Lung microvascular endothelial cell (primary cell): ENCODE measurements at places on chromosomes 2 and 18. TPM values are rescaled to one million over a fixed set of nuclear protein-coding genes. Genes with fewer than 3 reads are reported as not detected.

Gene PTPRM
- 29.6 and 40.1 TPM in 2 replicates for total RNA-seq

DNA sequence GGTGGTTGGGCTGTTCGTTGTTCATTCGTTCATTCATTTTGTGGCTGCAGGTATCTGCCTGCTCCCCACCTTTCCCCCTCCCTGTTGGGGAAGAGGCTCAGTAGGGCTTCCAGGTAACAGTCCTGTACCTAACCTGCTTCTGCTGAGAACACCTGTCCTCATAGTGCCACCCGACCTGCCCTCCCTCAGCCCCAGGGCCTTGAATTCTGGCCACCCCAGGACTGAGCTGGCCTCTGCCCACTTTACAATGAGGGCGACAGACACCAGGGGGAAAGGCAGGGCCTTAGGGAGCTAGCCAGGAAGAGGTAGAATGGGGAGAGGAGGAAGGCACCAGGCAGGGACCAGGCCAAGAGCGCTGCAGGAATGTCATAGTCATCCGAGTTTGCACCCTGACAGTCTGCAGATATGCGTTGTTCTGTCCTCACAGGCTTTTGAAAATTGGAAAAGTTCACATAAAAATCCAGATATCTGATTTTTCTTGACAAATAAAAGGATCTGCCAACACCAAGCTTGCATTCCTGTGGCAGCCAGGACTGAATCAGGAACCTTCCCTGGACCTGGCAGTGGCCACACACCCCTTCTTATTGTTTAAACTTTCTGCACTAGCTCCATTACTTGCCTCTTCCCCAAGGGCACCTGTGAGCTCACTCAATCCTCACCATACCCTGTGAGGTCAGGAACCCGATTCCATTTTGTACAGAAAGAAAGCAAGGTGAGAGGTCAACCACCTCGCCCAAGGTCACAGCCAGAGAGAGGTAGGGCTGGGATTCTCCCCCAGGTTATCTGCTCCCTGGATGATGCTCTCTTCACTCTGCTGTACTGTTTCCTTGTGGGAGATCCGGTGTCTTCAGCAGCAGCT is 35.3 kb upstream of the MRPL33 start:
- no peak for DNase-seq

- peak; percentile 76 for DNase-seq
Observed at GRCh38 chr18:21489119-21489750, 111.3 kb downstream of the ESCO1 start.

DNA sequence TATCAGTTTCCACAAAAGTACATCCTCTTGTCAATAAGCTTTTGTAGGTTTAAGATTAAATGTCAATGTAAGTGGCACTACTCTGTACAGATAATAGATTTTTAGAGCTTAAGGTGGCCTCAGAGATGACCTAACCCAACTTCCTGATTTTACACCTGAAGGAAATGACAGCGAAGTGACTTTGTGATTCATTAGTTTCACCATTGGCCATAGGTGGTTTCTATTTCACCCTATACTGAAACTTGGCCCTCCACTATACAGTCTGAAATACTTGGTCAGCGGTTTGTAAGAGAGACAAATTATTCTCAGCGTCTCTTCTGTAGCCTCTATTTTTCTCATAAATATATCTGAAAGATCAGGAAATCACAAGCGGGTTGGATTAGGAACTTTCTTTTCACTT is 330.4 kb upstream of the FAM98A start:
- no peak for DNase-seq

- DNase-seq, result no peak
Observed at GRCh38 chr2:215397632-215398341, 38.1 kb downstream of the FN1 start.

GRCh38 chr2:158239271-158239670 is 137.6 kb downstream of the UPP2 start:
- no peak for DNase-seq

- no peak for DNase-seq
Observed at GRCh38 chr2:78351208-78351607, 674.3 kb upstream of the REG3G start.

GRCh38 chr2:20423359-20423758 is 23.5 kb upstream of the RHOB start:
- DNase-seq, result no peak

- DNase-seq, result no peak
Observed at GRCh38 chr2:20436716-20437470, 10.0 kb upstream of the RHOB start.
